ENCODE measurements at places on chromosomes 3 and 15.

GRCh38 chr3:44762170-44762677, 630 bp downstream of the KIF15 start:
- DNase-seq = no peak

DNA sequence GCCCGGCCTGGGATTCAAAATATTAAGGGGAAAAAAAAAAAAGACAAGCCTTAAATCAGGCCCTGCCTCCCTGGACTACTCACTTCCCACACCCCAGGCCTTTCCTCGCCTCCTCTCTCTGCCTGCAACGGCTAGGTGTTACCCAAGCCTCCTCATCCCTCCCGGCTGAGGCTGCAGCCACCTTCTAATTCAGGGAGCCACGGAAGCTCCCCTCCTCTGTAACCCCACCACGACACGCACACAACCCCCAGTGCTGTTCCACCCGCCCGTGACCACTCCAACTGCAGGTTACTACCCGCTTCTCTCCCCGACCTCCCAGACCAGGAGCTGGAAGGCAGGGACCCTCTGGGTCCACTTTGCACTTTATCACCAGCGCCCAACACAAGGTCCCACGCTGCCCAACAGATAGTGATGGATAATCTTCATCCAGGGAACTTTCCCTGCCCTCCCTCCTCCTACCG, 936 bp downstream of the KIF7 start:
- no peak for DNase-seq

DNA sequence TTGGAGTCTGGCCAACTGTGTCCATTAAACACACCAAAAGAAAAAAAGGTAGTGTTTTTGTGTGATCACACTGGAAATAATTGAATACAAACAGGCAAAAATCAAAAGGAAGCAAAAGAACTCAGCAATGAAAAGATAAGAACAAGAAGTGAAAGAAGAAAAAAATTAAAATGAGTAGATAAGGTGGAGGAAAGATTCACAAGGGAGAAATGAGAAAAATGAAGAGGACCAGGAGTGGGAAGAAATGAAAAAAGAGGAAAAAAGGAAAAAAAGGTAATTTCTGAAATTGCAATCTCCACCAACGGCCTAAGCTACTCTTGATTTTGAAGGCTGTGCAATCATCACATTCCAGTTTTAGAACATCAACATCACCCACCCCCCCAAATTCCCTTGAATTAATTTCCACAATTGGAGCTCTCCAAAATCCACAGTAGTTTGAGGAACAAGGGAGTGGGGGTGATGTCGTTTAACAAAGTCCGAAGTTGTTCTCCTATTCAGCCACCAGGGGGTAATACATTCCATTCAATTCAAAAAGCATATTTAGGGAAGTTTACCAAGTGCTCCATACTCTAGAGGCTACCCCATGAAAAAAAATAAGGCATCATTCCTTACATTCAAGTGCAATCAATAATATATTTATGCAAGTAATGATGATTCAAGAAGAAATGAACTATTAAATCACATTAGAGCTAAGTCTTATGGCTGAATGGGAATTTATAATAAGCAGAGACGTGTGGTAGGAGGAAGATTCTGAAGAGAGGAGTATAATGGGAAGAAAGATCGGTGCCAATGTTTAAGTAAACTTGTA, 37.4 kb downstream of the ZNF860 start:
- peak; percentile 22 for DNase-seq

DNA sequence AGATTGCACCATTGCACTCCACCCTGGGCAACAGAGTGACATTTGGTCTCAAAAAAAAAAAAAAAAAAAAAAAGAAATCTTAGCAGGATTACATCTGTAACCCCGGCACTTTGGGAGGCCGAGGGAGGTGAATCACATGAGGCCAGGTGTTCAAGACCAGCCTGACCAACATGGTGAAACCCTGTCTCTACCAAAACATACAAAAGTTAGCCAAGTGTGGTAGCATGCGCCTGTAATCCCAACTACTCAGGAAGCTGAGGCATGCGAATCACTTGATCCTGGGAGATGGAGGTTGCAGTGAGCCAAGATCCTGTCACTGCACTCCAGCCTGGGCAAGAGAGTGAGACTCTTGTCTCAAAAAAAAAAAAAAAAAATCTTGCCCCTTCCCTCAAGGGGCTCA, 40.4 kb downstream of the LIPC start:
- DNase-seq = no peak

DNA sequence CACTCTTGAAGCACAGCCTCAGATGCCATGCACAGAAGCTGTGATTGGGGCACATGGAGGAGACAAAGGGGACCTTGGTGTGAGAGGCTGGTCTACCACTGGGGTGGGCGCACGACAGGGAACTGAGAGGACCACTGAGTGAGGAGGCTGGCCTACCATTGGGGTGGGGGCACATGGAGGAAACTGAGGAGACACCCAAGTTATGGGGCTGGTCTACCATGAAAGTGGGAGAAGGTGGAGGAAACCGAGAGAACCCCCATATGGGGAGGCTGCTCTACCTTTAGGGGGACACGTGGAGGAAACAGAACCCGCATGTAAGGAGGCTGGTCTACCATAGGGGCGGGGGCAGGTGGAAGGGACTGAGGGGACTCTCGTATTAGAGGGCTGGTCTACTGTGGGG, 153.4 kb downstream of the FBLN2 start:
- DNase-seq = no peak

All from CD4-positive, alpha-beta T cell treated with Interleukin-6 at 100 ng/mL for 8 hours (primary cell).